ENCODE measurements at places on chromosomes 2 and 18.

- no peak for DNase-seq
Observed at GRCh38 chr2:190598621-190599020, 50.3 kb upstream of the NAB1 start.

DNA sequence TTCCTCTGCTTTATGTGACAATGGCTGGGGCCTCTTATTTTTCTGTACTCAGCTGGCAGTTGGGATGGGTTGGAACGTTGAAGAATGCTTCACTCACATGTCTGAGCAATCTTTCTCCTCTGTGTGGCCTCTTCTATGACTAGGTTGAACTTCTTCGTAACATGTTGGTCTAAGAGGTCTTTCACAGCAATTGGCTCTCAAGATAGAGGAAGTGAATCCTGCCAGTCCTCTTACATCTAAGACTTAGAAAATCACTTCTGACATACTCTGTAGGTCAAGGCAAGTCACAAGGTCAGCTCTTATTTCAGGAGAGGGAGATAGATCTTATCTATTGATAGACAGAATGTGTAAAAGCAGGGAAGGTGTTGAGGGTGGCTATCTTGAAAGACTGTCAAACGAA lies 174.1 kb downstream of the NYAP2 start:
- DNase-seq = no peak

DNA sequence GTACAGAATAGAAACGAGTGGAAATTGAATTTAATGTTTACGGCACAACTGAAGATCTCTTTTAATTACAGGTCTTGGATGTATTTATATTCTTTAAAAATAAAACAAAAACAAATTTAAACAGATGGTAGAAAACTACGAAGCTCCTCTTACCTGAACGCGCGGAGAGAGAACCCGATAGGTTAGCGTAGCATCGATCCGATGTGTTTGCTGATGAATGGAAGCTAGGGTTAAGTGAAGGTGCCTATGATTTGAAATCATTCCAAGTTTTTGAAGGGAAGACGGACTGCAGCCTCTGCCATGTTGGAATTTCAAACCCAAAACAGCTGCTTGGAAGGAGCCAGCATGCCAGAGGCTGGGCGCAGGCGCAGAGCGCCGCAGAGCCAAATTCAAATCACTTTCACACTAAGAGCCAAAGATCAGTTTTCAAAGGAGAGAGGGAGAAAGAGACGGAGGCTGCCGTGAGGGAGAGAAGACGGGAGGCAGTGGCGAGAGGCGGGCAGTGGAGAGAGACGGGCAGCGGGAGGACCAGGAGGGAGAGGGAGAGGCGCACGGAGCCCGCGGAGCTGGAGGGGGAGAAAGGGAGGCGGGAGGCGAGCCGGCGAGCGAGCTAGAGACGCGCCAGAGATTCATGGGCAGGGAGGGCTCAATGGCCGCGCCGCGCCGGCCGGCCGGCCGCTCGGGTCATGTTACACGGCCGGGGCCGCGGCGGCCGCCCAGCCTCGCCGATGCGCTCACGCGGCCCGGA lies at the start of gene FIGN:
Gene FIGN (minus strand): TSS at position 324 of the 748 bp plus-strand sequence. CDS start 1,081 bp downstream, outside the sequence.
- DNase-seq = no peak

- no peak for DNase-seq
Observed at GRCh38 chr2:204357286-204357685, 188.0 kb upstream of the PARD3B start.

- DNase-seq = no peak
Observed at GRCh38 chr2:134505446-134505845, 213.4 kb downstream of the TMEM163 start.

GRCh38 chr2:119387381-119388129 lies 20.8 kb downstream of the DBI start:
- DNase-seq = peak; percentile 5

DNA sequence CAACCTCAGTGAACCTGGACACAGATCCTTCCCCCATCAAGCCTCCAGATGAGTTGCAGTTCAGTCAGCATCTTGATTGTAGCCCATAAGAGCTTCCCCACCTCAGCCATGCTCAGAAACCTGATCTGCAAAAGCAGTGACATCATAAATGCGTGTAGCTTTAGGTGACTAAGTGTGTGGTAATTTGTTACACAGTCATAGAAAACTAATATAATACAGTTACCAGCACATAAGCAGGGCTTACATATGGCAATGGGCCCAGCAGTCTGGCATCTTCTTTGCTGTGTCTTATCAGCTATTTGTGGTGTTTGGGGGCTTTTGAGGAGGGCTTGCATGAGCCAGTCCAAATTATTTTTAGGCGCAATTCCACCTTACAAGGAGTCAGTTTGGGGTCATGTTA lies 807.0 kb downstream of the SLC4A3 start:
- no peak for DNase-seq

GRCh38 chr18:36672437-36673344 lies 156.1 kb downstream of the TPGS2 start:
- DNase-seq = no peak

- no peak for DNase-seq
Observed at GRCh38 chr2:96969321-96969720, 17.1 kb downstream of the FAM178B start.

GRCh38 chr2:47664817-47665216 lies 118.1 kb upstream of the MSH6 start:
- DNase-seq = no peak

GRCh38 chr2:4354678-4355077 lies 651.3 kb downstream of the DCDC2C start:
- peak; percentile 3 for DNase-seq

DNA sequence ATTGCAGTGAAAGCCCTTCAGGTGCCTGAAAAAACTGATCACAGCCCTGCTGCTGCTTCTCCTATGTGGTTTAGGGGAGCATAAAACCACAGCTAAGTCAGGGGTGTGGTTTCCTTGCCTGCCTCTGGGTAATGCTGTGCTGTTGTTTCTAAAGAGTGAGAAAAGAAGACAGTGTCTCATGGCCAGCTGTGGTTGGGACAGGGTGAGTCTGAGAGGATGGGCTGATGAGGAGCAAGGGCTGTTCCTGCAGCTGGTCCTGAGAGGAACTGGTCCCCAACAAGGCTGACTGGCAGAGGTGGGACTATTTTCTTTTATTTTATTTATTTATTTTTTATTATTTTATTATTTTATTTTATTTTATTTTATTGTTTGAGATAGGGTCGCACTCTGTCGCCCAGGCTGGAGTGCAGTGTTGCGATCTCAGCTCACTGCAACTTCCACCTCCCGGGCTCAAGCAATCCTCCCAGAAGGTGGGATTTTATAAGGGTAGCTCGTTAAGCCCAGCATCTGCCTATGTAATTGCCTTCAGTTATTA lies 236.7 kb downstream of the FHOD3 start:
- DNase-seq = no peak

DNA sequence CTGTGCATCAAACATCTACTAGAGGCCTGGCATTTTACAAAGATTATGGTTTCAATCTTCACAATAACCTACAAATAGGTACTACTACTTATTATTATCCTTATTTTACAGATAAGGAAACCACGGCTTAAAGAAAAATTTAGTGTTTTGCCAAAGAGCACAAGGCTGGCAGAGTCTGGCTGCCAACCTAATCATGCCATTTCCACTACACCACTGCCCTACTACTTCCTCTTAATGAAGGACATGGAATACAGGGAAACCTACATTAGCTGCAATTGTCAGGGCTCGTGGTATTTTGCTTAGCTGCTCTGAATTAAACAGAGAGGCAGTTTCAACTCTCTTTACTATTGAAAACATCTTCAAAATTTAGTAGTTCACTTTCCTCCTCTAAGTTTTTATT lies 5.9 kb downstream of the MBOAT2 start:
- DNase-seq = no peak

GRCh38 chr2:180006231-180006630 lies 866 bp downstream of the CWC22 start:
- DNase-seq = no peak

DNA sequence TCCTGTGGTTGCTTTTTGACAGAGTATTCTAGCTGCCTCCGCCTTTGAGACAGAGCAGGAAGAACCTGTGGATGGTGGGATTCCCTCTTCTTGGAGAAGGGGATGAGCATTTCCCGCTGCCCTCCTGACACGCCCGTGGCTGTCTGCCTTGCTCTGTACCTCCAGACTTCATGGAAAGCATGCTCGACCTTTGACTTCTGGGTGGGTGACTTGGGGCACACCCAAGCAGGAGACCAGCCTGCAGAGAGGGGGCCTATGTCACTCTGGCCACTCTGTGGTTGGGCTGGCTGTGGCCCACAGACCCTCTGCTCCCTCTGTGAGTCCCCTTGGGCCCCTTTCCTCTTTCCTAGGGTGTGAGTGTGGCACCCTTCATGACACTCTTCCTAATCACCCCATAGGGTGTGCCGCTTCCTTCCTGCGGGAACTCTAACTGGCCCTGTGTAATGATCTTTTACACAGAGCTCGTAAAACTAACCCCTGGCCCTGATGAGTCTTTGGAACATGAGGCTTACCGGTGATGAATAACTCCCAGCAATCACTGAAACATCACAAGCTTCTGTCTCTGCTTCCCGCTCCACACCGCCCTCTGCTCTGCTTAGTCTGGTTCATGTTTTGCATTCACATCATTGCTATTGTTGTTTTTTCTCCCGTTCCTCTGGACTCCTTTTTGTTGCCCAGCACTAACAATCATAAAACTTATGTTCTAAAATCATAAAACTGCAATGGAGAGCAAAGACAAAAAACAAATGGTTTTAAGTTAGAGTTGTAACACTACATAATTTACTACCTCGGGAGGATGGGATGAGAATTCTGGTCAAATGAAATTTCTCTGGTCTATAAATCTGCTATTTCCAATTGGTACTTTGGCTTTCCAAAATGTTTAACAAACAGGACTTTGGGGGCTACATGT lies 101.1 kb downstream of the SH3YL1 start:
- no peak for DNase-seq

DNA sequence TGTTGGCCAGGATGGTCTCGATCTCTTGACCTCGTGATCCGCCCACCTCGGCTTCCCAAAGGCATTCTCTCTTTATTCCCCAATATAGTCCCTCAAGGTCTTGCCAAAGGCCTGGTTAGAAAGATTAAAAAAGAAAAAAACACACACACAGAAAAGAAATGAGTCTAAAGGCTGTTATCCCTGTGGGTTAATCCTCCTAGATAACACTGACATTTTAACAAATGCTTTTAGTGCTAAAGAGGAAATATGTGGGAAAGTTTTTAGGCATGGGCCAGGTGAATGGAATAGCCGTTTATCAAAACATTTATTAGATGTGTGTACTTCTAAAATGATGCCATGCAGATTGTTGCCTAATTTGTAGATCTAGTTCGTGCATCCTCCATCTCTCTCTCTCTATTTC lies 261.6 kb upstream of the FN1 start:
- DNase-seq = no peak

- DNase-seq = no peak
Observed at GRCh38 chr18:51171223-51171622, 26.3 kb downstream of the MEX3C start.

DNA sequence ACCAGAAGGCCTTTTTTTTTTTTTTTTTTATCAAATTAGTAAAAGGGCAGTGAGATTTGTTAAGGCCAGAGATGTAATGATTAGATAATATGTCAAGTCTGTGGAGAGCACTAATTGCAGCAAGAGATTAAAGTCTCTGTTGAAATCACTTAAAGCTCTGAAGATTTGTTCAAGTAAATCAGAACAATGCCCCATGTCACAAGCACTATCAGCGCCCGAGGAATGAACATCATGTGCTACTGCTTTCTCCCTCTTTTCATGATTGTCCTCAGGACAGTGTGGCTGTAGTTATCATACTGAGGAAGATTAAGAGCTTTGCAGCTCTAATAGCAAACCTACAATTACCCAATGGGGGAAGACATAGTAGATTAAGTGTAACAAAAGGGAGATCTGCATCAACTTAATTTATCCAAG lies 71.1 kb downstream of the TDRD15 start:
- DNase-seq = no peak

DNA sequence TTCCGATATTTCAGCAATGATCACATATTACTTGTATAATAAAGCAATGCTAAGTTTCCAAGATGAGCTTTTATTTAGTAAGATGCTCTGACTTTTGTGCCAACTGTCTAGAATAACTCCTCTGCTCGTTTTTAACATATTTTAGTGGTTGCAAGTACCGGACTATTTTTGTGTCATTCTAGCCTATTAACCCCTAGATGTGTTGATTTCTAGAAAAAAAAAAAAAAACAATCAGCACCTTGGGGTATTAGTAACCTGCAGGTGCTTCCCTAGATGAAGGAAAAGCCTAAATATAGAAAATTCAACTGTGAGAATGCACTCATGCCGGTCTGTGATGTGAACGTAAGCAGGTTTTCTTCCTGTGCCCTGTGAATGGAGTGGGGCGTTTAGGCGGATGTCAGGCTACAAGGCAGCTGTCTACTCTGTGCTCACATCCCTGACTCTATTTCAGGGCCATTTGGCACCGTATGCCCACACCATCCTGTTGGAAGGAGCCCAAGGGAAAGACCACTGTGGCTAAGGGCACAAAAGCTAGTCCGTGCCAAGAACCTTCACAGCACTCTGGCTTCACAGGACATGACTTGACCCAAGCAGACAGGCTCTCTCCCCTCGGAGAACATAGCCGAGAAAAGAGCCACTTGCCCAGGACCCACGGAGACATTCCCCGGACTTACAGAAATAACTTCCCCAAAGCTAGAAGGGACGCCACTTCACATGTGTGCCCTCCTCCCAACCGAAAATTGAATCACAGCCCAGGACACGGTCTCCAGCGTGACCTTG lies 60.9 kb upstream of the AGAP1 start:
- DNase-seq = no peak

DNA sequence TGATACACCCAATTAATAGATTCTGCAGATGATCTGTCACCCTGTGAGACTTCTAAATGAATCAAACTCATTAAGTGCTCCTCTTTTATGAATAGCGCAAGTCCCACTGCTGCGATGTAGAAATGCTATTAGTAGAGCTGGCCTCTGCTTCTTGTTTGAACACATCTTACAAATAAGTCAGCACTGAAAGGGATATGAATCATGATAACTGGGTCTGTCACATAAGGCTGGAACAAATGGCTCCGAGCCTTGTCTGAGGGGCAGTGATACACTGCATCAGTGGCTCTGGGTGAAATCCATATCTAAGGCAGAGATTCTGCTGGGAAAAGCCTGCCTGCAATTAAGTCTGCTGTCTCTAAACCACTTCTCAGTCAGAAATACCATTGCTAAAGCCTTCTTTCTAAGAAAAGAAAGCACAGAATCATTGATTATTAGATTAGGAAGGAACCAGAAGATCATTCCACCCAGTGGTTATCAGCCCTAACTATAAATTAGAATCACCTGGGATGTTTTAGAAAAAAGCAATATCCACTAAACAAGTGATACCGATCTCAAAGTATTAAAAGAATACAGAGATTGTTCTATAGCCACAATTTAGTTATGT lies 75.2 kb downstream of the SLC5A7 start:
- no peak for DNase-seq

- DNase-seq = no peak
Observed at GRCh38 chr2:34266908-34267697, 668.0 kb upstream of the FAM98A start.

GRCh38 chr18:23838233-23838632 lies 149.0 kb downstream of the LAMA3 start:
- no peak for DNase-seq

GRCh38 chr18:76441002-76441667 lies 53.9 kb downstream of the ZNF516 start:
- no peak for DNase-seq

DNA sequence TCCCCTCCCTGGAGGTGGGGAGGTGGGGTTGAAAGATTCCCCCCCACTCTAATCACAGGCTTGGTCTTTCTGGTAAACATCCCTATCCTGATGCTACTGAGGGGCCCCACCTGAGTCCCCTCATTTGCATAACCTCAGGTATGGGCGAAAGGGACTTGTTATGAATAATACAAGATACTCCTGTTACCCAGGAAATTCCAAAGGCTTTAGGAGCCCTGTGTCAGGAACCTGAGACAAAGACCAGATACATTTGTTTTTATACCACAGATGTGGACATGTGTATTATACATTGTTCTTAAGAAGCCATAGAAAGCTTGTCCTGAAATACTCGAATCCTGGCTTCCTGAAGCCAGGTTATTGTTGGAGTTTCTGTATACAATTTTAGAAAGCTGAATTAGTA lies 62.8 kb downstream of the MYO1B start:
- DNase-seq = no peak
